Left renal pelvis (tissue), 4 donors: ENCODE measurements at places on chromosomes 6 and 20.

DNA sequence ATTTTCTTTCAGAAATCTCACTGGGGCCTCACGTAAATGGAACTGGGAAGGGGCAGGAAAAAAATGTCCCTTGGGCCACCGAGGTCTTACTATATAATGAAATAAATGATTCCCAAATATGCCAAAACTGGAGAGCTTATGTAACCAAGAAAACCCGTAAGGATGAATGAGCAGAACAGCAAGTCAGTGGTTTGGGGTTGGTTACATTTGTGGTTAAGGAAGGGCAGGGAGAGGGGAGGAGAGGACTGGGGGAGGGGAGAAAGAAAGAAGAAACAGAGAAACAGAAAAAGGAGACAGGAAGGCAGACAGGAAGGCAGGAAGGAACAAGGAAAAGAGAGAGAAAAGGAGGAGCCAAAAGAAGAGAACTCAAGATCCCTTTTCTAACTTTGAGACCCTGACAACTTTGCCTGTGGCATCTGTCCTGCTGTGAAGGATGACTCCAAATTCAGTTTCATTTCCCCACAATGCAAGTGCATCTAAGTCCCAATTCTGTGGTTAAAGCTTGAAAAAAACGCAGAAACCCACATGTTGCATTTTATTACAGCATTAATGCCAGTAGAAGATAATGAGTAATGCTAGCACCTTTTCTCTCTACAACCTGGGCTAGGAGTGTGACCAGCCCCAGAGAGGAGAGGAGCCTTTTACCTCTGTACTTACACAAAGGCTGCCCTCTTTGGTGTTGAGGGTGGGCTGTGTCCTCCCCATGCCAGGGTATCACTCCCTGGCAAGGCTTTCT lies 10.8 kb upstream of the ARMC2 start:
- DNase-seq: no peak

DNA sequence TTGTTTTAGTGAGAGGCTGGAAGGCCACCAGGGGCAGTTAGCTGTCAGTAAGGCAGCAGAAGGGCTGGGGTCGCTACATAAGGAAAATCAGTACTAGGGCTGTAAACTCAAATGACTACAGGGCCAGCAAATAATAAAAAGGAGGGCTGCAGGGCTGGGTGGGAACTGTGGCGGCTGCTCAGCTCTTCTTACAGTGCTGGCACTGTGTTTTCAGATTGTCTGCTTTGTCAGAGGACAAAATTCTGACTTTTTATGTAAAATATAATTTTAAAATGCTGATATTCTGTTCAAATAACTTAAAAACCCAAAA lies 23.2 kb downstream of the HLA-A start:
- DNase-seq: no peak

DNA sequence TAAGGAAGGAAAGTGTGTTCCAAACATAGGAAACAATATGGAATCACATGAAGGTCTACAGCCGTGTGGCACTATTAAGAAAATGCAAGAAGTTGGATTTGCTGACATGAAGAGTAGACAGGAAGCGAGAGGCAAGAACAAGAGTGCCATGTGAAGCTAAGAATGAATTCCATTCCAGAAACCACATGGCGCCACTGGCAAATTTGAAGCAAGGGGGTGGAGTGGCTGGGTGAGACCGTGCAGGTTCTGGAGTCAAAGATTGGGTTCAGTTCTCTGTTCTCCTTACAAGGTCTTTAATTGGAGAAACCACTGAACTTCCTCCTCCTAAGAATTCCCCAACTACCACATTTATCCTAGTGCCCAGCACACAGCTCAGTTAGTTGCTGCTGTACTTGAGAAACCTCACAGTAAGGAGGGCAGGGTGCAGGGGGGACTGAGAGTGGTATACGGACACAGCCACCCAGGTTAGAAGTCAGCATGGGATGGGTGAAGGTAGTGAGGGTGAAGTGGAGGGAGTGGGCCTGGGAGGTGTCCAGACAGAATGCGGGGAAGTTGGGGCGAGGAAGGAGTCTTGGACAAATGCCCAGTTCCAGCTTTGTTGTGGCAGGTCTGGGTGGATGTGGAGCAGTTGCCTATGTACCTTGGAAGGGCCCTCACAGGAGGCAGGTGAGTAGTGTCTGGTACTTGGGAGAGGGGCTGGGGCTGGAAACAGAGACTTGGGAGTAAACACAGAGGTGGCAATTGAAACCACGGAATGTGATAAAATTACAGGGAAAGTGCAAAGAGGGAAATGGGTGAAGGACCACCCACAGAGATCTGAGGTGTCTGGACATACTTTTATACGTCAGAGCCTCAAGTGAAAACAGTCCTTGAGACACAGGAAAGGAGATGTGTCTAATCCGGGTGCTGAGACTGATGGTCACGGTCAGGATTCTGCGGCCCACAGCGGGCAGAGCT lies 14.3 kb downstream of the LYRM4 start:
- no peak for DNase-seq

DNA sequence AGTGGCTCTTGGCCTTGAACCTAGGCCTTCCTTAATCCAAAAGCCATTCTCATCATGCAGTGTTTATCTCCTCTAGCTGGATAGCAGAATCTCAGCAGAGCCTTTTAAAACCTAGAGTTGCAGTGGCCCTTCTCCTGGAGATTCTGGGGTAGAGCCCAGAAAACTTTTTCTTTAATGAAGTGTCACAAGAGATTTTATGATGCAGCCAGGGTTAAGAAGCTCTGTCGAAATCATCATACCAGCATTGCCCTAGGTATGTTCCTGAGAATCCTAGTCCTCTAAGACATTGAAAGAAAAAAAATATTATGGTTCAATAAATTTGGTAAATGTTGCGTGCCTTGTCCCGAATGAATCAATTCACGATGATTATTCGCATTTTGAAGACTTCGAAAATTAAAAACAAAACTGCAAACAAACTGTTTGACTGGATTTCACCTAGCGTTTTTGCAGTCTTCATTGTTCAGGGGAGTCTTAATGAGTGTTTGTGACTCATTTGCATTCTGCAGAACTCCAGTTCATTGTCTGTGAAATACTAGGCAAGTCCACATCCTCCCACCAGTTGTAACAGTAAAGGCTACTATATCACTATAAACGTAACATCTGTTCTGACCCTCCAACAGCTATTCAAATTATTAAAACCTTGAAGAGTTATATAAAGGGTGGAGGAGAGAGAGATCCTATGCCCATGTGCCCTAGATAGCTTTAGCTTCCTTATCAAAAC lies 198.6 kb downstream of the UST start:
- no peak for DNase-seq

- no peak for DNase-seq
Observed at GRCh38 chr6:170403451-170403850, 96.9 kb downstream of the FAM120B start.

GRCh38 chr20:34566978-34567891 lies 8.7 kb downstream of the MAP1LC3A start:
- no peak for DNase-seq

DNA sequence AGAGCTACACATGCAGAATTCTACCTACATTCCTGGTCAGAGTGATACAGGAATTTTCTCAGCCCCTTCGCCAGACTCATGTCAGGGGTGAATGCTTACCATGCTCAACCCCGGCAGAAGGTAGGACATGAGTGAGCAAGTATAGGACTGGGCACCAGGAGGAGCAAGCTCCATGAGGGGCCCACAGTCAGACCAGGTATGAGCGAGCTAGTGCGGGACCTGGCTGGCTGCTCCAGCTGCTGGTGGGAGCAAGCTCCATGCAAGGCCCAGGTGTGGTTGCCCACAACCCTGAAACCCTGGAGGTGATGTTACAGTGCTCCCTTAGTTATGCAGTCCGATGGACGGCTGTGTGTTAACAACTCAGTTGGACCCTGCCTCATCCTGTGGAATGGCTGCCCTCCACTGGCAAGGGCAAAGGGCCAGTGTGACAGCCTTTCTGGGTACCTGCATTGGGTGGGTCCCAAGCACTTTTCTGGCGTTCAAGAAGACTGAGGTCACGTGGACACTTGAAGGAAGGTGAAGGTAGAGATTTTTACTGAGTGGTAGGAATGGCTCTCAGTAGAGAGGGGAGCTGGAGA lies 503.5 kb upstream of the CITED2 start:
- no peak for DNase-seq

DNA sequence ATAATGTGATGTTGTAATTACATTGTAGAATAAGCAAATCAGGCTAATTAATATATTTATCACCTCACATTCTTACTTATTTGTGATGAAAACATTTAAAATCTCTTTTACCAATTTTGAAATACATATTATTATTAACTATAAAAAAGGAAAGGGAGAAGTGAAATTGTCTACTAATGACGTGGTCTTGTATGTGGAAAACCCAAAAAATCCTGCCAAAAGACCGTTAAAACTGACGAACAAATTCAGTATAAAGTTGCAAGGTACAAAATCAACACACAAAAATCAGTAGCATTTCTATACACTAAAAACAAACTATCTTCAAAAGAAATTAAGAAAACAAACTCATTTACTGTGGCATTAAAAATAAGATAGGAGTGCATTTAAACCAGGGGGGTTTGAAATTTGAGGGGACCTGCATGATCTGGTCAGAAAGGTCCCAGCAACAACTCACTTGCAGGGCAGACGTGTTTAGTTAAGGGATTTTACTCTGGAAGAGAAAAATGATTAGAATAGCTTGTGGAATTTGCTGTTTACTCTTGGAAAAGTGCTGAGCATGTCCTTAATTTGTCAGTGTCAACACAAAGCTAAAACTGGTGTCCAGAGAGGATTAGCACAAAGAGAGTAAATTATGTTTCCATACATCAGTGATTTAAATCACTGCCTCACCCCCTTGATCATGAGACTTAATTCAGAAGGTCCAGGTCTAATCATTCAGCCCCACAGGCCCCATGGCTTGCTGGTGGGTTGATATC lies 235.0 kb upstream of the RIN2 start:
- DNase-seq: no peak

DNA sequence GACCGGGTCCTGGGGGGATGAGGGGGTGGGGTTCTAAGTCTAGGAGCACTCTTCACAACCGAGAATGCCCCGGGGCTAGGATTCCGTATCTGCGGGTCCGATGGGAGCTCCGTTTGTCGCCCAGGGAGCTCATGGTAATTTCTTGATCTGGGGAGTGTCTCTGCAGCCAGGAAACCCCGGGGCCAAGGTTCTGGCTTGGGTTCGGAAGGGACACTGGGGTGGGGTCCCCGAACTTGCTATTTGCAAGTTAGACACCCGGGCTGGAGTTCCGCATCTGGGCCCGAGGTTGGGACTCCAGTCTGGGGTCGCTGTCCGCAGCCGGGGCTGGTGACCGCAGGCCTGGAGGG lies 397 bp downstream of the PEDS1 start:
- DNase-seq: no peak

GRCh38 chr20:4170621-4171537 lies 155.5 kb upstream of the RNF24 start:
- no peak for DNase-seq

GRCh38 chr6:147808640-147809039 lies 300.1 kb downstream of the SAMD5 start:
- DNase-seq: no peak

DNA sequence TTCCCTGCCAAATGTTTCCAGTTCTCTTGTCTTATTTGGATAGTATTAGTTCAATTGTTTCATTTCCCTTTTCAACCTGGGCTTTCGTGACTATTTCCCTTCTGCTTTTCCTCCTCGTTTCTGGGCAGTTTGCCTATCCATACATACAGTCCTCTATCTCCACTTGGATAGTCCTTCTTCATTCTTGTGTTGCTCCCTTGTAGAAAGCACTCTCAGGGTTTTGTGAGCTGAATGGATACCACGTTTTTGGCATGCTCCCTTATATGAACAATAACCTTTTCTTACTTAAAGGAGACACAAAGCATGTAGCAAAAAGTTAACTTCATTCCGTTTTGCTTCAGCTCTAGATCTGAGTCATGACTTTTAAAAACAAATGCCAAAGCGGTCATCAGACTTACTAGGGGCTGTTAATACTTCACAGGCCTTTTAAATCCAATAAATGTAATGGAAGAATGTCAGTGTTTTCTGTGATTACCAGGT lies 16.6 kb downstream of the CRYBG1 start:
- DNase-seq: no peak

DNA sequence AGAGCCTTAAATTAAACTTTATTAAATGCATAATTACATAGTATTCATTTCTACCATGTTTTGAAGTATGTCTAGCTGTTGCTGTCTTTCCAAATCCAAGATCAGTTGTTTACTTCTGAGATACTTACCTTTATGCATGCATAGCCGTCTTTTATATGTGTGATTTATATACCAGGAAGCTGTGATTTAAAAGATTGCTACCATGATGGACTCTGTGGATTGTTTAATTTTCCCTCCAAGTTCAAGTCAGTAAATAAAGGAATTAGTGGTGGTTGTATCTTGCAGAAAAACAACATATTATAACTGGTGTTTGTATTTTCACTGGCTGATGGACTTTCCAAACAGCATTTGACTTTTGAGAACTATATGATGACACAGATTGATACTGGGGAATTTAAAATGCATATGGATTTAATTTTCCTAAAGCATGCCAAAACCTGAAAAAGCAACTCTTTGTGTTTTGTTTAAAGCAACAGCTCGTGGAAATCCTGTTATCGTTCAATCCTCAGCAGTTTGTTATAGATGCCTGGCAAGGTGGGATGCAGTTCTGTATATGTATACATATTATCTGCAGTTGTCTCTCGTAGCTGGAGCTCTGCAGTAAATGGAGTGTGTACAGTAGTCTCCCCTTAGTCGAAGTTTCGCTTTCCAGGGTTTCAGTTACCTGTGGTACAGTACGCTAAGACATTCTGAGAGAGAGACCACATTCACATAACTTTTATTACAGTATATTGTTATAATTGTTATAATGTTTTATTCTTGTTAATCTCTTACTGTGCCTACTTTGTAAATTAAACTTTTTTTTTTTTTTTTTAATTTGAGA lies 77.1 kb downstream of the CBFA2T2 start:
- DNase-seq: no peak

DNA sequence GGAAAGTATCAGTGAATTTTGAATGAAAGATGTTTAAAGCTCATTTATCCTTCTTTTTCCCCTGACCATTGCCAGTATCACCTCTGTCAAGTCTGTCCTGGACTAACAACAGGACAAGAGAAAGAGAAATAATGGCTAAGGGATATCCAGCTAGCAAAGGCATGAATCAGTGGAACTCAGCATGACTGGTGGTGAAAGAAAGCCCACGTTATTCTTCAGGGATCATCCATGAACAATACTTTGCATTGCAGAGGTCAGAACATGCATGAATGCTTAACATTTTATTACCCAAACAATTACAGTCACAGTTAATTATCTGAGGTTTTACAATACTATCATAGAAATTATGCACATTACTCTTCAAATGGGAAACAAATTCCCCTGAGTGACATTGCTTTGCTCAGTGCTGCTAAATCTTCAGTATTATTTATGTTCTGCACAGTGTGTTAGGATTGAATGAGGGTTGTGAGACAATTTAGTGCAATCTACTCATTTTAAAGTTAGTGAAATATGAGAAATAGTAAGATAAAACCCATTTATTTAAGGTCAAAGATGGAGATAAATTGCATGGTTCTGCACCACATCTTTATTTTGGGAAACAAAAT lies 350.7 kb downstream of the KHDRBS2 start:
- no peak for DNase-seq
